ENCODE measurements at places on chromosomes 3 and 15. TPM values are rescaled to one million over a fixed set of nuclear protein-coding genes. Genes with fewer than 3 reads are reported as not detected.

SLC9C1 gene
- total RNA-seq, result 0.66 TPM

DOCK3 gene
- 6.6 TPM for total RNA-seq

WDR93 gene
- total RNA-seq, result 0.64 TPM

SLC25A20 gene
- 5.5 TPM for total RNA-seq

BCHE gene
- total RNA-seq, result 0.69 TPM

HRG gene
- total RNA-seq, result not detected

ARGFX gene
- total RNA-seq, result not detected

DNA sequence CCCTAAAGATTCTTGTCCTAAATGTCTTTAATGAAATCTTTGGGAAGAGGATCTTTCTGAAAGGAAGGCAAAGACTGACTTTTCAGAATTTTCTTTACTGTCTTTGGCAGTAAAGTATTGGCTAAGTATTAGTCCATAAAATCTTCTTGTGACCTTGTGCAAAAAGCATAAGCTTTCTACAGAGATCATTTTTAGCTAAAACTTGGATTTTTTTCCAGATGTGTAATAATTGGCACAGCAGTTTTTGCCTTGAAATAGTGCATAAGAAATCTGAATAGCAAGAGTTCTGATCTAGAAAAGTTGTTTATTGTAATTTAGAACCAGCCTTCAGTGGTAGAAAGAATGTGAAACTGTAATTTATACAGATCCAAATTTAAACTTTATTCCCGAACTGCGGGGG lies 122.8 kb upstream of the CGNL1 start:
- H3K27me3 ChIP-seq, result no peaks in the 10 kb centered on the region
- peaks cover 4% of the 10 kb centered on the region for H3K4me1 ChIP-seq
- H3K36me3 ChIP-seq, result peaks cover 32% of the 10 kb centered on the region
- H3K4me3 ChIP-seq, result no peak overlapping the region

DNA sequence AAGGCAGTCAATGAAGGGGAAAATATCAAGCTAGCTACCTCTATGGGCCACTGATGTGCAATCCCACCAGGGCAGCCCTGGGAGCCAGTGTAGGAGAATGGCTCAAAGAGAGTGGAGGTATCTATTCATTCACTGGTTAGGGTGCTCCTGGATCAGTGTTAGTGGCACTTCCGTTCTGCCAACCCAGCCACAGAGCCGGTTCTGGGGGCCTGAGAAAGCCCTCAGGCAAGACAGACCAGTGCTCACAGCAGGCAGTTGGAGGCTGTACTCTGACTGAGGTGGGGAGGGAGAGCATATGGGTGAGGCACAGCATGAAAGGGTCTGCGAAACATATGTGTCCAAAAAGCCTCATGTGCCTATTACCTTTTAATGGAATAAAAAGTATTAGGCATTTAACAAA lies 109.3 kb downstream of the KCNMB2 start:
- H3K36me3 ChIP-seq, result no peaks in the 10 kb centered on the region
- H3K27ac ChIP-seq, result no peak overlapping the region
- no peak for DNase-seq

DNA sequence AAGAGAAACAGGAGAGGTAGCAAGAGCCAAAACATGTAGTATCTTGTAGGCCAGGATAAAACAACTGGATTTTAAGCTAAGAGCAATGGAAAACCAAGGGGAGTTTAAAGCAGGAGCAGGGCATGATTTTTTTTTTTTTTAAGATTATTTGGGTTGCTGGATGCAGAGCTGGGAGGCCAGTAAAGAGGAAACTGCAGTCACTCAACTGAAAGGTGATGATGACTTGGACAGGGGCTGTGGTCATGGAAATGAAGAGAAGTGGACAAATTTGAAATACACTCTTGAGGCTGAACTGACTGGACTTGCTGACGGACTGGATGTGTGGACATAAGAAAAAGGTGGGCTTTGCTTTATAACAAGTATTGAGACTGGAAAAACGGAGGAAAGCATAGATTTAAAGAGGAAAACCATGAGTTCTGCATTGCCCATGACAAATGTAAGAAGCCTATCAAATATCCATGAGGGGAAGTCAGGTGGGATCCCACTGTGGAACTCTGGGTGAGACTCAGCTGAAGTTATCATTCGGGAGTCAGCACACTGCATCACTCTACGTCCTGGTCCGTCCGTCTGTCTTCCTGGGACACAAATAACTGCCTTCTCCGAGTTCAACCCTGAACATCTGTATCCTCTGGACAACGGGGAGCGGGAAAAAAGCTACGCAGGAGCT lies 688 bp downstream of the XPC start:
- H3K36me3 ChIP-seq, result peaks cover 18% of the 10 kb centered on the region
- H3K27me3 ChIP-seq, result no peaks in the 10 kb centered on the region
- peak overlapping the region; percentile 83 for H3K27ac ChIP-seq
- H3K4me3 ChIP-seq, result peak overlapping the region; percentile 89
- no peaks in the 10 kb centered on the region for H3K4me1 ChIP-seq

- no peaks in the 10 kb centered on the region for H3K36me3 ChIP-seq
- no peak for DNase-seq
- H3K27me3 ChIP-seq, result no peaks in the 10 kb centered on the region
These were observed 159.3 kb upstream of the DPH6 start for GRCh38 chr15:35705030-35705883.

DNA sequence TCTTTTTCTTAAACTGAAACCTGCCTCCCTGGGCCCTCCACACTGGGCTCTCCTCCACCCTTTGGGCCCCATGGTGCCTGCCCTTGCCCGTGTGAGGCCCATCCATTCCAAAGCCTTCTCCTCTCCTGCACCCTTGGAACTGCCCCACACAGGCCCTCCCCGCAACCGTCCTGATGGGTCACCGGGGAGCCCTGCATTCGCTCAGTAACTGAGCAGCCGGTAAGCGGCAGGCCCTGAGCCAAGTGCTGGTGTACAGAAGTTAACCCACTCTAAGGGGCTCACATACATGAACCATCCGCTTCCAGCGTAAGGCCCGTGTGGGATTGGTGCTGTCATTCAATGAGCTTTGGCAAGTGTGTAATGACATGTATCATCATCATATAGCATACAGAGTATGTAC lies 5.4 kb upstream of the LRRC15 start:
- no peaks in the 10 kb centered on the region for H3K4me1 ChIP-seq
- H3K36me3 ChIP-seq, result no peaks in the 10 kb centered on the region
- peaks cover 17% of the 10 kb centered on the region for H3K27me3 ChIP-seq
- peak; percentile 56 for DNase-seq
- H3K4me3 ChIP-seq, result no peak overlapping the region

GRCh38 chr15:93076217-93076616 lies 12.8 kb downstream of the RGMA start:
- no peak for DNase-seq
- H3K36me3 ChIP-seq, result no peaks in the 10 kb centered on the region
- no peaks in the 10 kb centered on the region for H3K27me3 ChIP-seq
- no peaks in the 10 kb centered on the region for H3K4me1 ChIP-seq
- H3K4me3 ChIP-seq, result no peak overlapping the region

DNA sequence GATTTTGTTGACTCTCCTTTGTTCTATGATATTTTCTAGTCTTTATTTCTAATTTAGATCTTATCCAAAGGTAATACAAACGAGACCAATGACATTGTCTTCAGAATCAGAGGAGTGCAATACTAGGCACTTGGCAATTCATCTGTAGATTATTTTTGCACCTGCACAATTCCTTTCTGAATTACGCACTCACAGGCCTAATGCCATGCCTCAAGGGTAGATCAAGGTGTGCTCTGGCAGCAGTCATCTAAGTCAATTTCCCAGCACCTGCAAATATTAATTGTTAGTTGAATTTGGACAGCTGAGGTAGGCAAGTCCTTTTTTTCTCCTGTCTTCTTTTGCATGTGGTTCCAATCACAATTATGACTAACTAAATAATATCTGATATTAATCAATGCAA lies 653.2 kb downstream of the ROBO2 start:
- H3K27ac ChIP-seq, result no peak overlapping the region
- no peaks in the 10 kb centered on the region for H3K27me3 ChIP-seq
- H3K4me1 ChIP-seq, result no peaks in the 10 kb centered on the region
- H3K4me3 ChIP-seq, result no peak overlapping the region
- no peak for DNase-seq

DNA sequence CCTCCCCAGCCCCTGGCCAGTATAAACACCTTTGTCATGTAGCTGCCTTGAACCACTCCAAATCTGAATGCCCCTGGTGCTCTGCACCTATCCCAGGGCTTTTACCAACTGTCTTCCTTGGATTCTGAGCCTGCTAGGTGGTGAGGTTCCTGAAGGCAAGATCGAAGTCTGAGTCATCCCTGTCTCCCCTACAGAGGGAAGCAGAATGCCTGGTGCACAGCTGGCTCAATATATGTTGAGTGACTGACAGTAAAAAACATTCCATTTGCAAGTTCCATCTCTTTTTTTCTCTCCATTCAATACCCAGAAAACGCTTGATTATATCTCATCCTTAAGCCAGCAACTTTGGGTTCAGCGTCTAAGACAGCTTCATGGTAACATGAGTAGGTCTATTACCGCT lies 24.7 kb downstream of the SLC24A1 start:
- no peaks in the 10 kb centered on the region for H3K36me3 ChIP-seq
- DNase-seq, result no peak
- no peaks in the 10 kb centered on the region for H3K27me3 ChIP-seq
- no peak overlapping the region for H3K27ac ChIP-seq

DNA sequence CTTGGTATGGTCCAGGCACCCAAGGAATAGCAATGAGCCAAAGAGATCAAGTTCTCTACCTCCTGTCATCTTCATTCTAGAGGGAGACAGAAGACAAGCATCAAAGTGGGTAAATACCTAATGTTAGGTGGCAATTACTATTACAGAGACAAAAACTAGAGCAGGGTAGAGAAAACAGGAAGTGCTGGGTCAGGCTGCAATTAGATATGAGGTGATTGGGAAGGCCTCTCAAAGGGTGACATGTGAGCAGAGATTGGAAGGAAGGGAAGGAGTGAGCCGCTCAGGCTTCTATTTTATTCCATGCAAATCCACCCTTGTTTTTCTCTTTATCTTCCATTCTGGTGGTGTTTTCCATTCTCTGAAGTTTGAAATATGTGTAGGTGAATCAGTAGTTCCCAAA lies 37.4 kb downstream of the EBLN2 start:
- DNase-seq, result no peak
- H3K36me3 ChIP-seq, result no peaks in the 10 kb centered on the region
- H3K4me3 ChIP-seq, result no peak overlapping the region
- no peak overlapping the region for H3K27ac ChIP-seq
- H3K4me1 ChIP-seq, result no peaks in the 10 kb centered on the region

- no peaks in the 10 kb centered on the region for H3K4me1 ChIP-seq
- no peaks in the 10 kb centered on the region for H3K36me3 ChIP-seq
- no peak for DNase-seq
- no peak overlapping the region for H3K4me3 ChIP-seq
- H3K27me3 ChIP-seq, result no peaks in the 10 kb centered on the region
- H3K27ac ChIP-seq, result no peak overlapping the region
These were observed 104.8 kb downstream of the PPP2R3A start for GRCh38 chr3:136070334-136070733.

GRCh38 chr15:38217788-38218609 lies 34.6 kb upstream of the SPRED1 start:
- H3K36me3 ChIP-seq, result no peaks in the 10 kb centered on the region
- H3K27me3 ChIP-seq, result no peaks in the 10 kb centered on the region
- no peak overlapping the region for H3K4me3 ChIP-seq
- DNase-seq, result no peak

GRCh38 chr3:39189959-39190269 lies 2.5 kb downstream of the XIRP1 start:
- H3K27ac ChIP-seq, result no peak overlapping the region
- no peaks in the 10 kb centered on the region for H3K4me1 ChIP-seq
- no peaks in the 10 kb centered on the region for H3K36me3 ChIP-seq
- peak; percentile 91 for DNase-seq
- H3K4me3 ChIP-seq, result no peak overlapping the region
- H3K27me3 ChIP-seq, result no peaks in the 10 kb centered on the region

DNA sequence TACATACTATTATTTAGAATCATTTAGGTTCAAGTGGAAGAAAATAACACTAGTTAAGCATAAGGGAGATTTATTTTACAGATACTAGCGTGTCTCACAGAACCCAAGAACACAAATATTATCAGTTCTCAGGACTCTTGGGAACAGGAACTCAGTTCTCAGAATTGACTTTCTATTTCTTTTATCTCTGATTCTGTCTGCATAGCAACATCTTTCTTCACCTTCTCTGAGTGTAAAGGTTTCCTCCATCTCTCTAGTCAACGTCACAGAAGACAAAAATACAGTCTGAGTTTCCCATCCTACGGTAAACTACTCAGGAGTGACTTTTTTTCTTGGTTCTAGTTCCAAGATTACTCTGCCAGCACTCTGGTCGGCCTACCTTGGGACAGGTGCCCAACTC lies 220.0 kb downstream of the SV2B start:
- no peak overlapping the region for H3K27ac ChIP-seq
- no peak for DNase-seq
- H3K4me1 ChIP-seq, result no peaks in the 10 kb centered on the region
- no peak overlapping the region for H3K4me3 ChIP-seq
- no peaks in the 10 kb centered on the region for H3K36me3 ChIP-seq
- H3K27me3 ChIP-seq, result no peaks in the 10 kb centered on the region

- H3K4me3 ChIP-seq, result no peak overlapping the region
- no peaks in the 10 kb centered on the region for H3K27me3 ChIP-seq
- H3K4me1 ChIP-seq, result no peaks in the 10 kb centered on the region
- no peak overlapping the region for H3K27ac ChIP-seq
- DNase-seq, result no peak
These were observed 20.3 kb downstream of the CALML4 start for GRCh38 chr15:68184616-68185480.

DNA sequence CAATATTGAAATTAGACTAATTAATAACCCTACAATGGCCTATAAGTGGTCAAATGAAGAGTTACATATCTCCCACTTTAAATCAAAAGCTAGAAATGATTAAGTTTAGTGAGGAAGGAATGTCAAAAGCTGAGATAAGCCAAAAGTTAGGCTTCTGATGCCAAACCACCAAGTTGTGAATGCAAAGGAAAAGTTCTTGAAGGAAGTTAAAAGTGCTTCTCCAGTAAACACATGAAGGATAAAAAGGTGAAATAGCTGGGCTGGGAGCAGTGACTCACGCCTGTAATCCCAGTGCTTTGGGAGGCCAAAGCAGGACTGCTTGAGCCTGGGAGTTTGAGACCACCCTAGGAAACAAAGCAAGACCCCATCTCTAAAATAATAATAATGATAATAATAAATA lies 46.9 kb upstream of the DCUN1D1 start:
- no peak overlapping the region for H3K27ac ChIP-seq
- H3K36me3 ChIP-seq, result peaks cover 46% of the 10 kb centered on the region
- no peak for DNase-seq
- no peak overlapping the region for H3K4me3 ChIP-seq

DNA sequence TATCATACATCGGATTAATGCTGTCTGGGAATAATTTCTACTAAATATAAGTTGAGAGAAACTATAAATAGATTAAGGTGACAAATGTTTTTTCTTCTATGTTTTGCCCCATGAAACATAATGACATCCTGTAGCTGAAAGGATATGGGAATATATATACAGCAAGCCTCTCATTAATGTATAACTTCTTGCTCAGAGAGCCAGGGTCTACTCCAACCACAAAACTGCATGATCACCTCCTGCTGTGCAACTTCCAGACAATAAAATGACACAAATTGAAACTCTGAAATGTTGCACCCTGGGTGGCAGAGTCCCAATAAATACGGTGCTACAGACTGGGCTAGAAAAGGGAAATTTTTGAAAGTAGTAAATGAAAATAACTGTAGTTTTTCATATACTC lies 571.9 kb upstream of the CBLB start:
- DNase-seq, result no peak
- H3K36me3 ChIP-seq, result no peaks in the 10 kb centered on the region
- no peaks in the 10 kb centered on the region for H3K27me3 ChIP-seq
- H3K4me3 ChIP-seq, result no peak overlapping the region
- no peak overlapping the region for H3K27ac ChIP-seq
